ENCODE measurements at places on chromosomes 5 and 9. TPM values are rescaled to one million over a fixed set of nuclear protein-coding genes. Genes with fewer than 3 reads are reported as not detected.

CXCL14 gene
- total RNA-seq = 52.5 TPM

- no peak for DNase-seq
Observed at GRCh38 chr5:88550736-88551135, 282.1 kb upstream of the TMEM161B start.

PCDHGA3 gene
- total RNA-seq = not detected

PCDHA11 gene
- total RNA-seq = 4.5 TPM
